Activated T-helper 1 cell treated with anti-CD3 and anti-CD28 coated beads, Interleukin-2, amount 50 U/mL, for 16 hours (primary cell): ENCODE measurements at places on chromosomes 1 and 21.

DNA sequence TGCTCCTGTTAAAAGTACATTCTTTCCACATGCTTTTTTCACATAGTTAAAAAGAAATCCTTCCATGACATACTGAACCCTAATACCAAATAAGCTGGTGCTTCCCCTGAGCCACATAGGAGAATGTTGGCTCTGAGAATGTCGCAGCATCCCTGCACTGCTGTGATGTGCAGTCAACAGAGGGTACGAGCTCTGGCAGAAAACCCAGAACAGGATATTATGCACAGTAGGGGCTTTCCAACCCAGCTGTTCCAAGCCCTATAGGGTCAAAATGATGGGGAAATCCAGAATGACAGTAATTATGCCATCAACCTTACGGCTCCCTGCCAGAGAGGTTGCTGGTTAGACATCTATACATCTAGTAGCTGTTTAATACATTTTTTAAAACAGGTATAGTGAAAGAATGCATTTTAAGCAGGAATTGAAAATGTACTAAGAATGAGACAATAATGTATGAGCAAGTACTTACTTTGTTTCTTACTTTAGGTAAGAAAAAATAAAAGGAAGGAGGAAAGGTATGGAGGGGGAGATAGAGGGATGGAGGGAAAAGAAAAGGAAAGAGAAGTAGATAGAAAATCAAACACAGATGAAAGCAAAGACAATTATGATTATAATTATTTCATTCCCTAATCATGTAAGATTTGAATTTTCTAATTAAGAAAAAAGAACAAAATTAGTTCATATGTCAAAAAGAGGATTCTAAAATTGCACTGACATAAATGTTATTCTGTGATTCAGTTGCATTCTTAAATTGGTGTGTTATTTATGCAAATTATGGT is 126.0 kb downstream of the NR5A2 start:
- no peak for DNase-seq

GRCh38 chr1:223792046-223792445 is 53.7 kb downstream of the TP53BP2 start:
- no peak for DNase-seq

GRCh38 chr1:199959033-199959774 is 68.3 kb upstream of the NR5A2 start:
- DNase-seq, result no peak

DNA sequence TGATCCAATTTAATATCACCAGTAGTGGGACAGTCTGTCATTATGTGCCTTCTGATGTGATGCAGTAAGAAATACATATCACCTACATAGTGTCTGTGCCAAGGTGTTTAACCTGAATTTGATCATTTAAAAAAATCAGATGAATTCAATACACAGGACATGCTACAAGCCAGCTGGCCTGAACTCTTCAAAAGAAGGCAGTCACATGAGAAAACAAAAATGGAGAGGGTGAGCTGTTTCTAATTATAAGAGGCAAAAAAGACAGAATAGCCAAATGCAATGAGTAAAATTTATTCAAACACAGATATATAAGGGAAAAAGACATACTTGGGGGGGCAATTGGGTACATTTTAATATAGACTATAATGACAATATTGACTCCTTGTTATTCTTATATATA is 66.5 kb downstream of the ST3GAL3 start:
- no peak for DNase-seq

DNA sequence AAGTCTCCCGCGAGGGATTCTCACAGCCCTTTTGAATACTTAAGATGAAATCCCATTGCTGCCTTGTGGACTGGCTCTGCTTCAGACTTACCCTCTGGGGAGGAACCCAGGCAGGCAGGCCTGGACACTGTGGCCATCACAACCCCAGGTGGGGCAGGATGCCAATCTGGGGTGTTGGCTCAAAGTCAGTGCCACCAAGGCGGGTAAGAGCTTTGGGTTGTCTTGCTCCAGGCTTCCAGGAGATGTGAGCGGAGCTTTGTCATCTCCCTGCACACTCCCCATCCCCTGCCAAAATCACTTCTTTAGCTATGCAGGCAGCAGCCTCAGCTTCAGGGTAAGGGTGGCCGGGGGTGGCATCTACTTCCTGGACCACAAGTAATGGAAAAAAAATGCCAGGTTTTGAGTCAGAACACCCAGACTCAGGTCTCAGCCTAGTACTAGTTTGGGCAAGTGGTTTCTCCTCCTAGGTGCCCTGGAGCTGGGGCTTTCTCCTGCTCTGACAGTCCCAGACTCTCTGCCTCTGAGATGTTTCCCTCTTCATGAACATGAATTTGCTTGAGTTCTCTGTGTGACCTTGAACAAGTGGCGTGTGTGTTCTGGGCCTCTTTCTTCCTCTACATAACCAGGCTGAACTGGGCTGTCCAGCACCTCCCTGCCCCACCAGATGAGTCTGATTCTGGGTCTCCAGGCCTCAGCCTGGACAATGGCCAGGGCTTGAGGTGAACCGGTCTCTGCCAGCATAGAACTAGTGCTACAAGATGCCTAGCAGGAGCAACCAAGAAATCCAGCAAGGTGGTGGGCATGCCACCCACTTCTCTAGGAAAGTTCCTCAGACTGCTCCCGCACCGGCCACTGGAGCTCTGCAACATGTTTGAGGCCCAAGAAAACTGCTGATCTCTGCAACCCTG is 65.4 kb downstream of the VWA5B1 start:
- no peak for DNase-seq
